ENCODE measurements at places on chromosomes 13 and 19.

- no peak for DNase-seq
These were observed 68.8 kb downstream of the MLLT1 start for GRCh38 chr19:6210721-6211600.

DNA sequence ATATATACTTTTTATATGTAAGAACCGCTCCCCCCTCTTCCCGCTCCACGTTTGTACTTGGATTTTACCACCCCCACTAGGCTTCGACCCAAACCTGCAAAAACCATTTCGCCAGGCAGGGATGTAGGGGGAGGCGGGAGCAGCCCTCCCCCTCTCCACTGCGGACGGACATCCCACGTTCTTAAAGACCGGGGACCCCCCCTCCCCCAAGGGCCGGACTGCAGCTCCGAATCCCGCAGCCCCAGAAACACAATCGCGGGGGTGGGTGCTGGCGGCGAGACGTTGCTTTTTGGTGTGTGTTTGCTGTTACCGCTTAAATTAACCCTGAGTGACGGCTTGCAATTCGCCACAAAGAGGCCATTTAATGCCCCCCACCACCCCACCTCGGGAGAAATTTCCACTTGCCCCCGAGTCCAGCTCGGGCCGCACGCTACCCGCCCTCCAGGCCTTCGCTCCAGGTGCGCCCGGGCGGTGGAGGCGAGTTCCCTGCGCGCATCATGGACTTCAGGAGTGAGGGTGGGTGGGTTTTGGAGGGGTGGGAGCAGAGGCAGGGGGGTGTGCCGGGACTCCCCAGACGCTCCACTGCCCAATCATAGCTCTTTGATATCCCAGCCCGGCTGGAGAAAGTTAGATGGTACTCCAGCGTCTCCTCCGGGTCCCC lies 15.8 kb downstream of the NFIX start:
- DNase-seq = no peak

GRCh38 chr13:60887711-60888110 lies 490.7 kb downstream of the TDRD3 start:
- DNase-seq = no peak

GRCh38 chr13:31945202-31945961 lies 86.2 kb upstream of the FRY start:
- DNase-seq = no peak

GRCh38 chr19:42191855-42192254 lies 25.6 kb downstream of the DEDD2 start:
- DNase-seq = no peak

DNA sequence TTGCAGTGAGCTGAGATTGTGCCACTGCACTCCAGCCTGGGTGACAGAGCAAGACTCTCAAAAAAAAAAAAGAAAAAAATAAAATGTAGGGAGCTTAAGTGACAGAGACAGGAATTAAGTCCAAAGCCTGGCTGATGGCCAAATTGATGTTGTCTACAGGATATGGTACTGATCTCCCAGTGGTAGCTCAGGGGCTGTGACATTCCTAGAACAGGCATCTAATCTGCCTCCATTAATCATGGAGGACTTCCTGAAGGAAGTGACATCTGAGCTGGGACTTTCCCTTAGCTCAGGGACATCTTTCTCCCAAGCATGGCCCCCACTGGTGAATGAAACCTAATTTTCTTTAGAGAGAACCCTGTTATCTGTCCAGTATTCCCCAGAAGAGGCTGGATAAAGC lies 11.4 kb upstream of the EDDM13 start:
- DNase-seq = no peak

- peak; percentile 14 for DNase-seq
These were observed 5.0 kb upstream of the LENG1 start for GRCh38 chr19:54164369-54165068.
